ENCODE measurements at places on chromosomes 3 and 15. TPM values are rescaled to one million over a fixed set of nuclear protein-coding genes. Genes with fewer than 3 reads are reported as not detected.

Gene LIPH
- 3.3 TPM for total RNA-seq

Gene FBXL22
- 5.1 TPM for total RNA-seq

Gene DCLK3
- 1.6 TPM for total RNA-seq

Gene ACKR4
- total RNA-seq = 6.6 TPM

Gene GHSR
- total RNA-seq = not detected

Gene LRRC2
- 3.6 TPM for total RNA-seq

Gene SLC24A5
- total RNA-seq = 22.1 TPM

All from camera-type eye (tissue), 1 donor.